NCI-H1105 (cell line): ENCODE measurements at places on chromosomes 2 and 18.

- no peak for DNase-seq
Measured at GRCh38 chr2:207160115-207160514, 5.6 kb downstream of the KLF7 start.

- no peak for DNase-seq
Measured at GRCh38 chr2:240595381-240596079, 9.0 kb downstream of the CAPN10 start.

DNA sequence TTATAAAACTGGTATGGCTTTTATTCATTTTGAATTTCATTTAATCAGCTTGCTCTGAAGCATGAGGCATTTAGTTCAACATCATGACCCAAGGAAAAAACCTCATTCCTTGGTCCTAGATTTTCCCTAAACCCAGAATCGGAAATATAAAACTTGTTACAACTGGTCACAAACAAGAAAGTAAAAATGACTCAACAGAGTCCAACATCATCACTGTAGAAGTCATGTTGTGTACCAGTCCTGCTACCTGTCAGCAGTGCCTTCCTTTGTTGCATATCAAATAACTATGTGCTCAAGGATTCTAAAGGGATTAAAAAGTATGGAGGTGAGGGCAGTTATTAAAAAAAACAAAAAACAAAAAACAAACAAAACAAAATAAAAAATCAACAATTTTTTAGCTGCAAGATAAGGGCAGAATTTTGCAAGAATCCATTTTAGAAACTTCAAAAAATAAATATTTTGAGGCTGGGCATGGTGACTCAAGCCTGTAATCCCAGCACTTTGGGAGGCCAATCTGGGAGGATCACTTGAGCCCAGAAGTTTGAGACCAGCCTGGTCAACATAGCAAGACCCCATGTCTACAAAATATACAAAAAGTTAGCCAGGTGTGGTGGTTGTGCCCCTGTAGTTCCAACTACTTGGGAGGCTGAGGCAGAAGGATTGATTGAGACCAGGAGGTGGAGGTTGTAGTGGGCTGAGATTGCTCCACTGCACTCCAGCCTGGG is 18.4 kb downstream of the NCKAP1 start:
- DNase-seq = no peak

DNA sequence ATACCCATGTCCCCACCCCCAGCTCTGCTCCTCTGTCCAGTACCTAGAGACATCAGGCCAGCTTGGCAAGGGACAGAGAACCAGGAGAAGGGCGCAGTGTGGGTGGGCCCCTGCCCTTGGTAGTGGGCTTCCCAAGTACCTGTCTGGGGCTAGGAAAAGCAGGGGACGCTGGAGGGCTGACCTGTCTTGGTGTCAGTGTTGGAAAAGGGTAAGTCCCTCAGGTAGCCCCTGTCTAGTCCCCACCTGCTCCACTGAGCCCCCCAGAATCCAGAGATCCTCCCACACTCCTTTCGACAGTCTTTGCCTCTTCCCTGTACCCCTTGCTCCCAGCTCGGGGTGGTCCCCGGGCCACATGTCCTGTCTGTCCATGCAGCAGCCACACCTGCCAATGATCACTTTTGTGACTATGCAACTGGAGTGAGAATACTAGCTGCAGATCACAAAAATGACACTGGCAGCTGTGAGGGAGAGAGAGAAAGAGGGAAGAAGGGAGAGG is 14.6 kb downstream of the DNAJB2 start:
- DNase-seq = no peak

DNA sequence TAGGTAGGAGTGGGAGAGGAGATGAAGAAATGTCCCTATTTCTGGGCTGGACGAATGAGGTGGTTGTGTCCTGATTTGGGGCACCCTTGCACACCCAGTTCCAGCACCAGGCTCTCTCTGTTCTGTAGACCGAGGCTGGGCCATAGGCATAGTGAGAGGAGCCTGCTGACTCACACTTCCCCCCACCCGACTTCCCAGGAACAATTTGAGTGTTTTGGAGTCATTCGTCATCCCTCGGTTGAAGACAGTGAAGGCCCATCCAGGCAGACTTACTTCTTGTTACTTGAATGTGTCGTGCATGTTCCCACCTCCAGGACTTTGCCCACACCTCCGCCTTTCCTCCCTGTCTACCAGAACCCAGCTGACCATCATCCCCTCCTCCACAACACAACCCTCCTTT is 179.1 kb downstream of the HAUS1 start:
- no peak for DNase-seq

DNA sequence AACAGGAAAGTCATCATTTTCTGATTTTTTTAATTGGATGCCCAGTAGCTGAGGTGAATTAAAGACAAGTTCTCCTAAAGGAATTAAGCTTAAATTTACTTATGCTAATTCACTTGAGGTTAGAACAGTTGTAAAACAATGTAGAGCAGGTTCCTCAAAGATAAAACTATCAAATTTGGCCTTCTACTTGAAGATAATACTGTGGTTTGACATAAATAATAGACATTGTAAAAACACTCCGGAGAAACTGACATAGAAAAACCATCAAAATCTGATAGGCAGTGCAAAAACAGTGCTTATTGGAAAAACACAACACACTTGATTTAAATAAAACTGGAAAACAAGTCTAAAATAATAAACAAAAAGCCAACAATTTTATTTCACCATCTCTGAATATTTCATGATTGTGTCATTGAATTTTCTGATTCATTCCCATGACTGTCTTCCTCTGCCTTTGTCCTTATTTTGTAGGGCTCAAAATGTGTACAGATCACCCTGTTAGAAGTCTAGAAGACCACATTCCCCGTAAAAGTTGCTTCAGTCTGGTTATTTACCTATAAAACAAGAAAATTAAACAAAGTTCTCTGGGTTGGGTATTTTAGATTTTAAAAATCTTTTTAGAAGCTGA is 28.3 kb upstream of the SLC40A1 start:
- no peak for DNase-seq

- DNase-seq = no peak
Measured at GRCh38 chr18:59658941-59659340, 38.3 kb downstream of the CCBE1 start.

GRCh38 chr2:88024509-88024908 is 8.2 kb upstream of the RNU2-63P start:
- DNase-seq = no peak

DNA sequence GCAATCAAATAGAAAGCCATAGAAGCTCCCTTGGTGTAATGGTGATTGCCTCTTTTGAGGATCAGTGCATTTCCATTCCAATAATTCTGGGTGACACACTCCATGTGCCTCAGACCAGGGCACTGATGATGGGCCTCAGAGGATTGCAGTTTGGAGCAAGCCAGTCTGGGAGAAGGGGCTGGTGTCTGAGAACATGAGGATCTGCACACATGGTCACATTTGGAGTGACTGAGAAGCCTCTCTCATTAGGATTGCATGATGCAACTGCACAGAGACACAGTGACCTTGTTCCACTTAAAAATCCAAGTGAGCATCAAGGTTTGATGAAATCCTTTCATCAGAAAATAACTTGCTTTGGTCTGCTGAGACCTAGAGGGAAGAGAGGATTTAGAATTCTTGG is 216.4 kb downstream of the ANKRD30B start:
- DNase-seq = no peak

- DNase-seq = no peak
Measured at GRCh38 chr18:42781298-42781815, 334.1 kb downstream of the RIT2 start.

DNA sequence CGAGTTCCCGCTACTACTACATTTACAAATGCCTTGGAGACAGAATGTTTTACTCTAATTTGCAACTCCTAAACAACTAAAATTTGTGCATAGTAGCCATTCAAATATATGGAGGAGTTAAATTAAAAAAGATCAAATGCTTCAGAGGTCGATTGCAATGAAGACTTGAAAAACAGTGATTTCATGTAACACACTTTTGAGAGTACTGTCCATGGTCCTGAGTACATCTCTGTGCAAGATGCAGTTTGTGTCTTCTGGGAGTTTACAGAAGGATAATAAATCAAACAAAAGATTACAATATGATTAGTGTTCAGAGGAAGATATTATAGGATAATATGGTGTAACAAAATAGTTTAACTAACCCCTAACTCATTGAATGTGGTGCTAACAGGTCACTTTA is 894.7 kb downstream of the TMEM182 start:
- DNase-seq = no peak

DNA sequence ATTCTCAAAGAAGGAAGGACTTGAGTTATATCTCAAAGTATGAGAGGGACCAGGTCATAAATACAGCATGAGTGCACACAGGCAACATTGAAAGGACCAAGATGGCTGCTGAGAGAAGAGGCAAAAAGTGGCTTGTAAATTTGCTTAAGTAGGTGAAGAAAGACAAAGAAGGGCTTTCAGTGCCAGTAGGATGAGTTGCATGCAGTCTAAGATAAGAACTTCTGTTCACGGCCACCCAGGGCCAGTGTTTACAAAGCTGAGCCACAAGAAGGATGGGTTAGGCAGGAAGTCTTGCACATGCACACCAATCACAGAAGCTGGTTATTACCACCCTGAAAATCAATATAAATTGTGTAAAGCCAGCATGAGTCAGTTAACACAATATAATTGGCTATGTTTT is 3.1 kb upstream of the ABCB11 start:
- no peak for DNase-seq

- DNase-seq = no peak
Measured at GRCh38 chr2:85032621-85033020, 61.7 kb downstream of the KCMF1 start.

GRCh38 chr2:25105336-25106085 is 62.9 kb downstream of the POMC start:
- no peak for DNase-seq

DNA sequence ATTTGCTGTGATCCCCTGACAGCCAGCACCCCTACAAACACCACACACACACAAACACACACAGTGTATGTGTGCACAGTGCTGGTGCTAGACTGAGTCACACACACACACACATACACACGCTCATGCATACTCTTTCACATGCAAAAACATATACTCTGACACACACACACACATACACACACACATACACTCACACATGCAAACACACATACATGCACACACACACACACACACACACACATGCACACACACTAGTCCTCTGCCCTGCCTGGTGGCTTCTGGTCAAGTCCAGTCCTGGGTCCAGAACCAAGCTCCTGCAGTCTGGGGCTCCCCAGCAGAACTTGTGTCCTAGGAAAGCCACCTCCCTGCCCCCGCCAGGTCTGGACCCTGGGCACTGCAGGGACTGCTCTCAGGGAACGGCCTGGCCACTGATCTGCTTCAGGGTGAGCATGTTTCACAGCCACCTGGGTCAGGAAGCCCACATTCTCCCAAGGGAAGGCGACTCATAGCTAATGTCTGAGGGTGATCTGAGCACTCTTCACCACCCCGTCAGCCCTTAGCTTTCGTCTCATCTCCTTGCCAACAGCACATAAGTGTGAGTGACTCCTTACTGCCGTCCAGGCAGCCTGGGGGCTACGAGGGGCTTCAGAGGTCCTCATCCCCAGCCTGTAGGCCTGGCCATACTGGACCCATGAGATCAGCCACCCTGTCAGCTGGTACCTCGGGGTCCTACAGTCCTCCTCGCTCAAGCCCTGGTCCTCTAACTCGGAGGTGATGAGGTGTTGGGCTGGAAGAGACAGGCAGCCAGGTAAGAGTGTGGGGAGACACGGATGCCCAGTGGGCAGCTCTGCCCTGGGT is 88.1 kb downstream of the MCFD2 start:
- DNase-seq = no peak

DNA sequence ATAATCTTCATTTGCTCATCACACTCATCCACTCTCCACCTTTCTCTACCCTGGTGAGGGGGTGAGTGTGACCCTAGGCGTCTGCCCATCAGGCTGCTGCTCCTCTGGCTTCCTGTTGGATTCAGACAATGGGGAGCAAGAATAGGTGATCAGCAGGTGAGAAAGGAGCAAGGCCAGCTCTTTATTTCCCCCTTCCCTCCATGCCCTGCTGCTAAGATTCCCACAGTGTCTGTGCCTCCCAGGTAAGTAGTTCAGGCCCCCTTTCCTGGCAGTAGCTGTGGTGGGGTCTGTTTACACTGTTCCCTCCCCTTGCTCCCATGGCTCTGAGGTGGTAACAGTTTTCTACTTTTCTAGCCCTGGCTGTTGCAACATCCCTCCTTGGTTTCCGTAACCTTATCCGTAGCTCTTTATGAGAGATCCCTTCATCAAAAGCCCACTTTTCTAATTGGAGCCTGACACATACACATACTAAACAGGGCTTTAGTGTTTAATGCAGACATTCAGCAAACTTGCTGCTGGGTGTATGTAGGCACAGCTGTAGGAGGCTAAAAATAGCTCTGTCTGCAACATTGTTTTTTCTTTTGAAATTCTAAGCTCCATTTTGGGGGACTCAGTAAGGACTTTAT is 27.5 kb downstream of the MAP2 start:
- DNase-seq = no peak

- DNase-seq = no peak
Measured at GRCh38 chr2:177264209-177264692, 276 bp downstream of the NFE2L2 start.

GRCh38 chr18:59690996-59691395 is 6.2 kb downstream of the CCBE1 start:
- DNase-seq = peak; percentile 27

- DNase-seq = no peak
Measured at GRCh38 chr2:68942827-68943226, 9.9 kb downstream of the GKN2 start.

- DNase-seq = no peak
Measured at GRCh38 chr18:9526458-9526857, 51.1 kb downstream of the RALBP1 start.

- no peak for DNase-seq
Measured at GRCh38 chr18:25192065-25192464, 159.9 kb downstream of the ZNF521 start.

DNA sequence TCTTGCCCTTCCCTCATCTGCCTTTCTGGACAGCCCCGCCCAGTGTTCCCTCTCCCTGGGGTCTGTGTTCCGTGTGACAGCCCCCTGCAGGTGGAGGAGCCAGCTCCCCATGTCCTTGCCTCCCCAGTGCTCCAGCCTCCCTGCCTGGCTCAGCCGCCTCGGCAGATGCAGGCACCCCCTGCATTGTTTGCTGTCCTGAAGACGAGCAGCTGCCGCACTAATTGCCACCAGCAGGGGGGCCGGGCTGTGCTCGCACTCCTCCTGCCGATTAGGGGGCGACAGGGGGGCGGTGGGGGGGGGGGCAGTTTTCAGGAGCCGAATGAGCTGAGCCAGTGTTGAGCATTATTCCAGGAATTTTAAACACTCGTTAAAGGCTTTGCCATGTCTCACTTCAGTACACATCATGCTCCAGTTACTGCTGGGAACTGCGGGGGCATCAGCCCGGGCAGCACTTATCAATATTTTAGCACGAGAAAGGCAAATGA is 23.3 kb downstream of the SIX3 start:
- DNase-seq = peak; percentile 57

DNA sequence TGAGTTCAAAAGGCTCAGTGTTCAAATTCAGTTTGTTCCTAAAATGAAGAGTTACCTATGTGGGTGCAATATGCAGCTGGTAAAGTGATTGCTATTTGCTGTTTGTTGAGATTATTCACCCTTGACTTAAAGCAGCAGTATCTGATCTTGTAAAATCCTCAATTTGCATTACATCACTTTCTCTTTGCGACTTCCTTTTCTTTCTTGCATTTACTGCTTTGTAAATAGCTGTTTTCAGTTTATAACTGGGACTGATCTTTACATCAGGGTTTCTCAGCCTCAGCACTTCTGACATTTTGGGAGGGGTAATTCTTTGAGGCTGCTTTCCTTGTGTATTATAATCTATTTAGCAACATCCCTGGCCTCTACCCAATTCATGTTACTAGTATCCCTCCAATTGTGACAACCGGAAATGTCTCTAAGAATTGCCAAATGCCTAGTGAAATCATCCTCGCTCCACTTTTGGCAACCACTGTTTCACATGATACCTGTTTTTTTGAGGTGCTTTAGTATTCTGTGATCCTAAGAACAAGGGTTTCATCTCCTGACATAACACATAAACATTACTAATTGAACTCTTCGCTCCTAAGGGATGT is 12.1 kb upstream of the ERCC3 start:
- DNase-seq = no peak

GRCh38 chr2:201795607-201796477 is 10.5 kb upstream of the CDK15 start:
- no peak for DNase-seq
